ENCODE measurements at places on chromosomes 7 and 10.

DNA sequence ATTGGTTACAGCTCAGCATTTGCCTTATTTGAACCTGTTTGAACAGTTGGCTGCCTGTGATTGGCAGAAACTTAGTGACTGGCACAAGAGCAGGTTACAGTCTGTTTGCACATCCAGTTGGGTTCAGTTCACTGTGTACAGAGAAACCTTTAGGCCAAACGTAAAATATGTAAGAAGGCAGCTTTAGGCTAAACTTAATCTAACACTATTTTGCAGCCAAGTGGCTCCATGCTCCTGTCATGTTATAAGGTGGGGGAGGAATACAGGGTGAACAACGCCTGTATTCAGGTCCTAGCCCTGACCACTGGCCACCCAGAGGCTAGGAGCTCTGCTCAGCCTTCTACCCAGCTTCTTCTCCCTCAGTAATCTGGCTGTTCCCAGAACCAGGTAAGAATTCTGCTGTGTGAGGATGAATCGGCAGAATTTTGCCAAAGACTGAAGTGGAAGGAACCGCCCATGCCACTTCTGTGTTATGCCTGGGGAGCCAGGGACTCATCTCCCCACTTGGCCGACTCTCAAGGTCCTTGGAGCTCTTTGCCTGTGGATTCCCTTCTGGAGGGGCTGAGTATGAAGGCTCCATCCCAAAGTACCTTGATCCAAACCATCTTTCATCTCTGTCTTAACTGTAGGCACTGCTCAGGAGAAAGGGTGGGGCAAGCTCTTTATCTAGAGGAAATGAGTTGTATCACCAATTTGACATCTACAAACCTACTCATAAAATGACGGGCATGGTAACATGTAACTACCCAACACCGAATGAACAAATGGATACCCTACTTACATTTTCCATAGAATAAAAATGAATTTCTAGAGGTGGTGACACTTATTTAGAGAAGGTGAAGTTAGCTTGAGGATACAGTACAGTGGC, 164.4 kb upstream of the NAMPT start:
- no peak for DNase-seq

GRCh38 chr7:143222782-143223181, 945 bp downstream of the TAS2R40 start:
- no peak for DNase-seq

GRCh38 chr10:120738658-120739057, 112.5 kb upstream of the WDR11 start:
- DNase-seq, result no peak

- no peak for DNase-seq
Observed at GRCh38 chr10:91354166-91355075, 55.7 kb upstream of the HECTD2 start.

- no peak for DNase-seq
Observed at GRCh38 chr10:44860811-44861736, 50.1 kb upstream of the TMEM72 start.

DNA sequence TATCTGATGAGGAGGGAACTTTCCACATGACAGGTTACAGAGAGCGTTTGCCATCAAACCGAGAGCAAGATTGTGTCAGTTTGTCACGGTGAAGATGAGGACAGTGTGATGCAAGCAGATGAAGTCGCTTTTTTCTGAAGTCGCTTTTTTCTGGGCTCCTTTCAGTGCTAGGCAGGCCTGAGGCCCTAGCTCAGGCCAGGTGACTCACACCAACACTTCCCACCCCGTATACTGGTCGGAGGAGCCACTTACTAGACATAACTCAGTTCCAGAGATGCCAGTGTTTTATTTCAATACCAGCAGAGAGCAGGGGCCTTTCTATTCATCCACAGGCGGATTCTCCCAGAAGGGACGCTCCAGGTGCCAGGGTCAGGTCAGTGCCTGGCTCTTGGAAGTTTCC, 58.9 kb downstream of the SFMBT2 start:
- no peak for DNase-seq

- DNase-seq, result no peak
Observed at GRCh38 chr7:30815951-30816644, 44.9 kb downstream of the MINDY4 start.

DNA sequence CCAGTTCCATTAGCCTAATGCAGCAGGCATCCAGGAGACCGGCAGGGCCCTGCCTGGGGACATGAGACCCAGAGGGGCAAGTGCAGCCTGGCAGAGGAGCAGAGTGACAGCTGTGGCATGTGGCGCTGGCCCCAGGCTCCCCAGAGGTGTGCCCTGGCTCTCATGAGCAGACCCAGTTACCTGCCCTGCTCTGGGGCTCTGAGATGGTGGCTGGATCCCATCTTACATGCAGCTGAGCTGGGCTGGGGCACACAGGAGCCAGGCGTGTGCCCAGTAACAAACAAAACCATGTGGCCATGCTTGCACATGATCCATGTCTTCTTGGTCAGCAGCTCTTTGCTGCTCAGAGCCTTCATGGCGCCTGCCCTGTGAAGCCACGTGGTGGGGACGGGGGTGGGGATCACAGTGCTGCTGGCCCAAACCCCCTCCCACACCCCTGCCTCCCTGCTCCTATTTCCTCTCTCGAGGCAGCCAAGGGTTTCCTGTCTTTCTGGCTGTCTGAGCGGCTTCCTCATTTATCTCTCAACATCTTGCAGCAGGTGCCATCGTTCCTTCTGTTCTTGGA, 40.3 kb upstream of the GTF2I start:
- DNase-seq, result no peak

- DNase-seq, result no peak
Observed at GRCh38 chr7:97024209-97025129, at the start of gene DLX5. DLX5 (minus strand) TSS chr7:97024831; CDS start chr7:97024623, 208 bp downstream.
